Left cardiac atrium (tissue), 4 donors: ENCODE measurements at places on chromosomes 6 and 20. TPM values are rescaled to one million over a fixed set of nuclear protein-coding genes. Genes with fewer than 3 reads are reported as not detected.

- peak; percentile 18 for DNase-seq
Measured at GRCh38 chr6:170248111-170248805, 42.6 kb downstream of the DLL1 start.

DNA sequence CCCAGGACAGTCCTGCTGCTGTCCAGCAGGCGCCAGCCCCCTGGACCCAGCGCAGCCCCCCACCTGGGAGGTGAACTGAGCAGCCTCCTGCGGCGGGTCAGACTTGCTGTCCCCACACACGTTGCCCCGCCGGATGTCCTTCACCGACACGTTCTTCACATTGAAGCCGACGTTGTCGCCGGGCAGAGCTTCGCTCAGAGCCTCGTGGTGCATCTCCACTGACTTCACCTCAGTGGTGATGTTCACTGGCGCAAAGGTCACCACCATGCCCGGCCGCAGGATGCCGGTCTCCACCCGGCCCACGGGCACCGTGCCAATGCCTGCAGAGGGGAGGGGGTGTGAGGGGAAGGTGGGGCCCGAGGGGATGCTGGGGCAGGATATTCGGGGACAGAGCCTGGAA is 8.5 kb downstream of the EEF1A2 start:
- DNase-seq, result no peak

DNA sequence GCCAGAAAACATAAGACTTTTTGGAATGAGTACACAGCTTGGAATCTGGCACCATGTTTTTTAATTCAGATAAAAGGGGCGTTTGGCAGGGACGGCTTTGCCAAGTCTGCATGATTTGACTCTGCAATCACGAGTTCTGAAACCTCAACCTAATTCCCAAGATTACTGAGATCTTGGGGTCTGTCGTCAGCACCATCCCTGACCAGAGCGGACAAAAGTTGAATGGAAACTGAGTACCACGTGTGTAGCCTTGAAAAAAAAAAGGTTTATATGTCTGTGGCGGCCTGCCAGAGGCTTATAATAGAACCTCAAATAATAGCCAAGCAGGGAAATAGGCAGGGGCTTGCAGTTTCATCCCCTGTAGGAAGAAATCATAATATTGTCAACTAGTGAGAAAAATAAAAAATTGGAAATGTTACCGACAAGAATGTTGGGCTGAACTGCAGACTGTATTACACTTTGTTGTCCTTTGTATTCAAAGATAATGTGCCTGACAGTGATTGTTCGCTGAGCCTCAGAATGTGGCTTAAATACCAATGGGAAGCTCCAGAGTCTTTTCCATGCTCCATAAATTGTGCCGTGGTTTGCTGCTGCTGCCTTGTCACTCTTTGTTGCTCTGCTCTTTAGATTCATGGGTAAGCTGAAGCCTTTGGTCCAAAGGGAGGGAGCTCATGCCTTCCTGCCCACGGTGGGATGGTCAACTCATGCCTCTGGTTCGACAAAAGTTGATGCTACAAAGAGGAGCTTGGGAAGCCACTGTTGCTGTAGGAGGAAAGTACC is 118.8 kb upstream of the ARID1B start:
- DNase-seq, result peak; percentile 27

- no peak for DNase-seq
Measured at GRCh38 chr6:27786048-27786447, 126.1 kb downstream of the OR2B2 start.

- no peak for DNase-seq
Measured at GRCh38 chr20:18404172-18404571, 62.7 kb downstream of the DZANK1 start.

GRCh38 chr20:49230561-49231133 is 11.4 kb downstream of the DDX27 start:
- DNase-seq, result no peak

DNA sequence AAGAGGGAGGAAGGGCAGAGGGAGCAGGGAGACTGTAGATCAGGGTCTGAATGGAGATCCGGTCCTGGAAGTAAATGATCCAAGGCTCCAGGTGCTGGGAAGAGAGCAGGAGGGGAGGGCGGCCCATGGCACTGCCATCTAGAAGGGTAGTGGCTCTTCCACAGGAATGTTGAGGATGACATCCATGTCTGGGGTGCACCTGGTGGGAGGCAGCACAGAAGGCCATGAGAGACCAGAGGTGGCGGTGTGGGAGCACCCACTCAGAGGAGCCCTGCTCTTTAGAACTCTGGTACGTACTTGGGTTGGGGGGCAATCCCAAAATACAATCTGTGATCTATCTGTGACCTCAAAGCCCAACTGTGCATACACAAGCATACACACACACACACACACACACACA is 13.5 kb downstream of the DEFB132 start:
- no peak for DNase-seq

GRCh38 chr20:54497931-54498718 is 22.7 kb downstream of the DOK5 start:
- DNase-seq, result no peak

DNA sequence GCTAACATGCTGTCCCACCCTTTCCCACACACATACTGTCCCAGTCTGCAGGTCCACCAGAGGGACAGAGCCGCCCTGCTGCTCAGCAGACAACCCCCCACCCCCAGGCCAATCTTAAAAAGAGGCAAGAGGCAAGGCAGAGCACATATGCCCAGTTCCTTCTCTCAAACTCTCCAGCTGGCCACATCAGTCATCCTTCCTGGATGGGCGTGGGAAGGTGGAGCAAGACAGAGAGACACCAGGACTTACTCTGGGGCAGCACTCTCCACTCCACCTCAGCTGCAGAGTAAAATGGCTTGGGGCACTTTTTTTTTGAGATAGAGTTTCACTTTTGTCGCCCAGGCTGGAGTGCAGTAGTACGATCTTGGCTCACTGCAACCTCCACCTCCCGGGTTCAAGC is 10.8 kb downstream of the MOCS3 start:
- DNase-seq, result no peak

DNA sequence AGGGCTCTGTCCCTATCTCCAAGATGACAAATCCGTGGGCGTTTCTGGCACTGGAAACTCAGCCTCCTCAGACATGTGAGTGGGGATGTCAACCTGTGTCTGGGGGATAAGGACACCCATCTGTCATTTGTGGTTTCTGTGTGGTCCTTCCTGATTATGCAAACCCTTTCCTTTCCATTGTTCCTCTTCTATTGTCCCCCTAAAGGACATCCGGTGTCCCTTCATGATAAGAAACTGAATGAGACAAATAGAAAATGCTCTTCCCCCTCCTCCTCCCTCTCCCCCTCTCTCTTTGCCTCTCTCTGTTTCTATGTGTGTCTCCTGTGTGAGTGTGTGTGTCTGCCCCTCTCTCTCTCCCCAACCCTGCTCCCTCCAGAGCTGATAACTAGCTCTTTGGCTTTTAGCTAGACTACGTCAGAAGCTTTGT is 11.5 kb upstream of the GLP1R start:
- DNase-seq, result no peak

DNA sequence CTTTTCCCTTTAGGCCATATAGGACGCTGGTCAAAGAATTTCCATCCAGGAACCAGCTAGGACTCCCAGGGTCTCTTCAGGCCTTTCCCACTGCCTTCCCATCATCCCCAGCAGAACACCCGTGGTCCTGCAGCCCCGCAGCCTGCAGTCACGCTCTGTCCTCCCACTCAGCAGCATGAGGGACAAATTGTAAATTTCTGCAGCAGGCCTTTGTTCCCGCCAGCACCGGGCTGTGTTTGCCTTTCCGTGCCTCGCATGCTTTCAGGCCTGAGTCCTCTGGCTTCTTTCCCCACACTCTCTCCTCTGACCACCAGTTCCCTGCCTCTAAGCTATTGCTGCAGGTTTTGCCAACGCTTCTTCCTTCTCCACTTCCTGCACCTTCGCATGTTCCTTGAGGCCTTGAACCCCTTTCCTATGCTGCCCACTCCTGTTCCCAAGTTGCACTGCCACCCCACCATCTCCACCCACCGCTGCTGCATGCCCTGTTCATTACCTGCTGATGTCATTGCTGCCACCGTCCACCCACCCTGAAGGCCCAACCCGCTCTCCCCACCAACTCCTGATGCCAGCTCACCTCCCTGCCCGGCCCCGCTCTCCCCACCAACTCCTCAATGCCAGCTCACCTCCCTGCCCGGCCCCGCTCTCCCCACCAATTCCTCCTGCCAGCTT is 49.8 kb downstream of the RNASET2 start:
- DNase-seq, result no peak

- peak; percentile 50 for DNase-seq
Measured at GRCh38 chr6:113433335-113433991, 423.7 kb upstream of the MARCKS start.

Gene MEP1A
- total RNA-seq, result not detected

Gene HSPA12B
- 19.3 TPM for total RNA-seq

Gene WFDC10B
- total RNA-seq, result not detected

Gene DOK5
- total RNA-seq, result 10.9 TPM
